Activated T-cell treated with anti-CD3 and anti-CD28 coated beads for 24 hours (primary cell): ENCODE measurements at places on chromosomes 1 and 21.

DNA sequence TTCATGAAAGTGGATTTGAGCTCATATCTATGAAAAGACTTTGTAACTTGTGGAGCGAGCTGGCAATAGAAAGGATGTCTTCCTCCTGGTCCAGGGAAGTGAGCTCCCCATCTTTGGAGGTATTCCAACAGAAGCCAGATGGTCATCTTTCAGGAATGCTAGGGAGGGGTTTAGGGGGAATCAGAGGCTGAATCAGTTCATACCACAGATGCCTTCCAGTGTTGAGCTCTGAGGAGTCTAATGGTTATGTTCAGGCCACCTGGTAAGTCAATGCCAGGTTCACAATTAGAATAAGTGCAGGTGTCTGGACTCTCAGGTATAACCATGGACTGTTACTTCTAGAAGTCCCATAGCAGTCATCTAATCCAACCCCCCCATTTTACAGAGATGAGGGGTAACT is 119.1 kb downstream of the ACTL8 start:
- DNase-seq, result no peak

- DNase-seq, result no peak
These were observed 1.6 kb downstream of the CYB5R1 start for GRCh38 chr1:202965422-202965821.

GRCh38 chr21:42581993-42582786 is 68.5 kb downstream of the SLC37A1 start:
- no peak for DNase-seq

DNA sequence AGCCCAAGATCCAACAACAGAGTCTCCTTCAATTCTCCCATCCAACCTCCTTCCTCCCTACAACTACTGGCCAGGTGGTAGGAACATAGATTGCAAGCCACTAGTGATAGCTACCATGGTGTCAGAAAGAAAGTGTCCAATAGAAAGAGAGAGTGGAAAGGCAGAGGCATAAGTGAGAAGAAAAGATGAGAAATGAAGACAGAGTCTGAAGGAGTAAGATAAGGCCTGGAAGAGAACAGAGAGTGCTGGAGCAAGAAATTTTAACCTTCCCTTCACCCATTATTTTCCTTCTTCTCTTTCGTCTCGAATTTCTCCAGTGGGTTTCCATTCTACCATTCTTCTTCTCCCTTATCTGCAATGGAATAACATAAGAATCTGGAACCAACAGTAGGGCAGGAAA is 57.9 kb downstream of the CDC42BPA start:
- DNase-seq, result no peak

GRCh38 chr1:7390604-7391000 is 380.5 kb upstream of the VAMP3 start:
- DNase-seq, result no peak

DNA sequence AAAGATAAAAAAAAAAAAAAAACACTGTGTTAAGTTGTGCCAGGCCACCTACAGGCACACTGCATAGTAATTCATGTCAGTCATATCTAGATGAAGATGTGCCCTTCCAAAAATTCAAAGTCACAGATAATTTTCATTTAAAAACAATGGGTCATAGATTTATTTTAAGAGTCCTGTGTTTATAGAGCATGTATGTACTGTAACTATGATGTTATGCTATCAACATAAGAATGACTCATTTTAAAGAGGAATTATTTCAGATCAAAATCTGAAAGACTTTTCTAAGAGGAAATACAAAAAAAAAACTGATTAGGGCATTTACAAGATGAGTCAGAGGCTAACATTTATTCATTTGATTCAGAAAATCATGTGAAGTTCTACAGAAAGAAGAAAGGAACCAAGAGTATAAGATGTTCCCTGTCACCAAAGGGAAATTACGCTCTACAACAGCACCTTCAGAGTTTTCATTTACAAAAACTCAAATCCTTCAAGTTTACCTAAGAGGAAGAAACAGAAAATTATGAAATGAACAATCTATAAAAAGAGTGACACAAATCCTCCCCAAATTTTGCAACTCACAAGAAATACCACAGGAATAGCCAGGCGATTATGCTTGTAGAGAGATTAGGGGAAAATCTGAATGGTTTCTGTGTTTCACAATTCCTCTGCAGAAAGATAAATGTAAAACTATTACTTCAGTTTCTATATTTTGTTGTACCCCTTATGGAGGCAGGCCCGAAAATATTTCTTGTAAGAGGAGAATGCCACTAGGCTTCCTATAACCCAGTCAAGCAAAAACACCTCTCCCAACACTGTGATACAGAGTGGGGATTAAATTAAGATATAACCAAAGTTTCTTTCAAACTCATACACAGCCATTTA is 13.8 kb downstream of the TP53BP2 start:
- no peak for DNase-seq

DNA sequence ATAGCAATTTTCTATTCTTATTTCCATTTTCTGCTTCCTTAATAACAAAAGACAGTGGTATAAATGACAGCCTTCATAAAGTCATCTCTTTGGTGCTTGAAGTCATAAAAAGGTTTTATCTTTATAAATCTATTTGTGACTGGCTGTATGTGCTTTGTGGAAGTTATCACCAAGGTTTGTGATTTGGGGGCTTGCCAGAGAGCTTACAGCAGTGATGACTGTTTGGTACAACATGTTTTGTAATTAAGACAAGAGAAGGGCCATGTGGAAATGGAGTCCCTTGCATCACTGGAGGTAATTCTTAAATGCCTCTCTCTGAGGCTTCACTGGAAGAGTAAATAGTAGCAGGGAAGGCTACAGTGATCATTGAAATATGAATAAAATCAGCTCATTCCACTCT is 2.7 kb downstream of the SLC35F3 start:
- DNase-seq, result no peak

- no peak for DNase-seq
These were observed 33.7 kb upstream of the VASH2 start for GRCh38 chr1:212916481-212917133.

DNA sequence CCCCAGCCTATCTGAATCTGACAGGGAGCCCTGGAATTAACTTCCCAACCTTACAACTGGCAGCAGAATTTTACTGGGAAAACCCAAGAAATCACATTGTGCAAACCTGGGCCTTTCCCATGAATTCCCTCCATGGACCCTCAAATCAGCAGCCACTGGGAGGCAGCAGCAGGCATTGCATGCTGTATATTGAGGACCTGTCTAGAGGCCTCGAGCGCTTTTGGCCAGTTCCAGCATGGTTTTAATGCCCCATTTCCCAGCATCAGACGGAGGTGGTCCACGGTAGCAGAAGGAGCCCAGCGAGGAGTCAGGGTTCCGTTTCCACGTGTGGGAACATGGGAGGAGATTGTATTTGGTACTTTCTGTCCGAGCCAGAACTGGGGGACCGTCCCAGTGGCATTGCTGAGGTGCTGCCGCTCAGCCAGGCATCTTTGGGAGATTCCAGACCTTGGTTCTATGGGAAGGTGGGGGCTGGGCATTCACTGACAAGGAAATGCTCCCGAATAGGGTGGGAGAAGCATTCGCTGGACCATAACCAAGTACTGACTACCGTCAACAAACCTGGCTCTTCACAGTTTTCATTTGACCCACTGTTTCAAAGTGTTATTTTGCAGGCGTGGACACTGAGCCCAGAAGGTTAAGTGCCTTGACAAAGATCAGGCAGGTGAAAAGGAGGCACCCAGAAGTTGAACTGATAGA is 15.9 kb downstream of the BMP8A start:
- DNase-seq, result no peak

DNA sequence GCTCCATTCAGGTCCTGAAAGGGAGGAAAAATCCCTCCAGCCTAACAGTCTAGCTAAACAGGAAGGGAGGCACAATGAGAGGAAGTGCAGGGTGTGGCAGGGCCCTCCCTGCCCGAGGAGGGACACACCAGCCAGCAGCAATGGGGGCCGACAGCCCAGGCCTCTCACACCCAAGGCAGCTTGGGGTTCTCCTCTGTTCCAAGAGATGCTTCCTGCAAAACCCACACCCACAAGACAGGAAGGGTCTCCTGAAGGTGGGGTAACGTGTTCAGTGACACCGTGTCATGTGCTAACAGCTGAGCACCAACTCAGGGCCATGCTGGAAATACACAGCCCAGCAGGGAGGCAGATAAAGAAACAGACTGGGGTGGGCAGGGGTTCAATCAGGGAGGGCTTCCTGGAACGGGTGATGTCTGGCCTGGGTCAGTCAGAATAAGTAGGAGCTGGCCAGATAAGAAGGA is 10.2 kb downstream of the ECE1 start:
- no peak for DNase-seq
